ENCODE measurements at places on chromosomes 13 and 19. TPM values are rescaled to one million over a fixed set of nuclear protein-coding genes. Genes with fewer than 3 reads are reported as not detected.

DNA sequence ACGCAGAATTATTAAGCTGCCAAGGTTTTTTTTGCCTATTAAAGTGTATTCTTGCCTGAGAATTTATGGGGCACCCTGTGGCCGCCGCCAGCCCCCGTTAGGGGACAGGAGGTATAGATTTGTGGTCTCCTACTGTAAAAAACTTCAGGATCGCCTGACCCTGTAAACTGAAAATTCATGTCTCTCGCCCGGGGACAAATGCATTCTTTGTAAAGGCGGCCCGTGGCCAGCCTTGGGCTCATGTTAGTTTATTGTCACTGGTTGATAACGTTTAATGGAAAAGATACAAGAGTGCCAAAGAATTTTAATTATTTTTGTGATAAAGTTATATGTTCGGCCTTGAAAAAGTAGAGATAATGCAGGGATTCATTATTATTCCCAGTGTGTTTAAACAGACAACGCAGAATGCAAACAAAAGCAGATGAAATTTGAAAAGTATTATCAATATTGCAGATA lies 141.7 kb downstream of the URI1 start:
- no peak for DNase-seq

- no peak for DNase-seq
These were observed 1394.8 kb upstream of the SLC10A2 start for GRCh38 chr13:104461049-104461448.

DNA sequence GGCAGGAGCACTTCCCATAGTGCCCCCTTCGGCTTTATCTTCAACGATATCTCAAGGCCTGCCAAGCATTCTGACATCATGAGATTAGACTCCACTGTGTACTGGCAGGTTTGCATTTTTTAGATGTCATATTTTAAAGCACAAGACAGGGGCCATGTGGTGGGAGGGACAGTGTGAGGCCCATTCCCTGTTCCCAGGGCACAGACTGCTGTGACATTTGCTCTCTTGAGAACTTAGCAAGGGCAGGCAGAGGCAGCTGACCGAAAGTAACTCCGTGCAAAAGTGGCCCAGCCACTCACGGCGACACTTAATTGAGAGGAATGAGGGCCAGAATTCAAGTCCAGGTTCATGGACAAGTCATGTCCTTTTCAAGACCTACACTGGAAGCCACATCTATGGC lies 201.8 kb downstream of the COL4A1 start:
- DNase-seq = no peak

GRCh38 chr19:3623716-3624115 lies 2.9 kb downstream of the CACTIN start:
- no peak for DNase-seq

DNA sequence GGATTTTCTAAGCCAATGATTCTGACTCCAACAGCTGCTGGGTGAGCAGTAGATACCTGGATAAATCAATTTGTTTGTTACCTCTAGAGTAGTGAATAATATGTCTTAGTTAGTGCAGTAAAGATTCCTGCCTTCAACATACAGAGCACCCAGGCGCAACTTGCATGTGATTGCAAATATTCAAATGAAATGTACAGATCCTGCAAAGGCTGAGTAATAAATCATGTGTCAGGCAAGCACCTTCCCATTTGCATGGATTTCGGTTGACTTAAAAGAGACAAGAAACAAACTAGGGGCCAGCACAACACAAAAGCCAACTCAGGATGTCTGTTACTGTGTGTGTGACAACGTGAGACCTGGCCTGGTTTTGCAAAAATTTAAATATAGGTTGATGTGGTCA lies 79.7 kb downstream of the TNFSF11 start:
- DNase-seq = no peak

DNA sequence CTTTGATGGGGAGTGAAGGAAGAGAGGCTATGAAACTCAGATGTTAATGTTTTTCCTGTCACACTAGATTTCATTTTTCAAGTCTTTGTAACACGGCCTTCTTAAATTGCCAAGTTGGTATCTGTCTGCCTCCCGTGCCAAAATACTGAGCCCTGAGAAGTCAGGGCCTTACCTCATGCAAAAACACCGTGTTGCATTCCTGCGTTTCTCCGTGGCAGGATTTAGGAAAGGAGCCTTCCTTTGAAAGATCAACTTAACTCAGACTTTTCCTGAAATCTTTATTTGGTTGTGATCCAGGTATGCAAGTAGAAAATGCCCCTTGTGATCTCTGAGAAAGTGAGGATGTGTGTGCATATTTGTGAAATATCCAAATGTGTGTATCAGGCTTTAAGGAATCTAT lies 1291.0 kb upstream of the SLC10A2 start:
- DNase-seq = no peak

Gene RASIP1
- 15.1 TPM for total RNA-seq

Gene SCN1B
- total RNA-seq = 48.2 TPM

Gene TMEM238
- total RNA-seq = 1.0 TPM

Measured in Right ventricle myocardium superior (tissue), 1 donor.